K562 (cell line): ENCODE measurements at places on chromosomes 5 and 9. TPM values are rescaled to one million over a fixed set of nuclear protein-coding genes. Genes with fewer than 3 reads are reported as not detected.
A peak's percentile ranks its signal among the peaks of the same experiment; 100 is the strongest.

The PGM5 gene
- total RNA-seq, result 0.24 and 0.45 TPM in 2 replicates

The ANKRD20A1 gene
- total RNA-seq, result 1.2 and 1.8 TPM in 2 replicates

The SLC45A2 gene
- 0.13 and 0.16 TPM in 2 replicates for total RNA-seq

DNA sequence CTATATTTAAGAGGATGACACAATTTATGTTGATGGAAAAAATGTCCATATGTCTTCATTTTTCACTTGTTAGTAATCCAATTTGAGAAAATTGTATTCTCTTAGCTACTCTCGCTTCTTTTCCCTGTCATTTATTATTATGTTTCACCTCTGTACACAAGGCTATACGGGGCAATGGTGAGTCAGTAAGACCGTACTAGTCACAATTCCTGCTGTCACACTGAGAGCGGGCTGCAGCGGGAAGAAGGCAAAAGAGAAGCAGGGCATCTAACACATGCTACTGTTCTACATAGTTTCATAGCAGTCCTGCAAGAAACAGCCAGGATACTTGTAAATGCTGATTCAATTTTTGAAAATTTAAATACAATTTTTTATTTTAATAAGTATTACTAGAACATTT lies 23.3 kb upstream of the PRDM9 start:
- DNase-seq, result no peak
- H3K4me1 ChIP-seq, result no peaks in the 10 kb centered on the region
- no peak overlapping the region for H3K4me3 ChIP-seq
- no peaks in the 10 kb centered on the region for H3K27me3 ChIP-seq

DNA sequence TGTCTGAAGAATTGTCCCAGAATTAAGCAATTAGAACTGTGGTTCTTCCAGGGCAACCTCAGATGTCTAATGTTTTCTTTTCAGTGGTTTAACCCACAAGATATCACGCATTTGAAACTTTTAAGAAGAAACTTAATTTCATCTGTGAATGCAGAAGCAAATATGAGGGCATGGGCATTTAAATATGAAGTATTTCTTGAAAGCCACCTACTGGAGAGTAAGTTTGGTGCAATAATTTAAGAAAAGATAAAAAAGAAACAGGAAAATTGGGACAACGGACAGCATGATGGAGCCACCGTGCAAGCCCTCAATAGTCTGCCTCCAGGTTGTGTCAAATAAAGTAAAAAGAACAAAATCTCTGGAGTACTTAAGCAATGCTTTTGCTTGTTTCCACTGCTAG lies 1.2 kb upstream of the CAPSL start:
- H3K27me3 ChIP-seq, result no peaks in the 10 kb centered on the region
- no peak overlapping the region for H3K27ac ChIP-seq
- no peak overlapping the region for H3K4me3 ChIP-seq
- H3K36me3 ChIP-seq, result no peaks in the 10 kb centered on the region
- no peaks in the 10 kb centered on the region for H3K4me1 ChIP-seq

GRCh38 chr5:14571901-14572300 lies 9.7 kb upstream of the OTULINL start:
- no peaks in the 10 kb centered on the region for H3K36me3 ChIP-seq
- no peaks in the 10 kb centered on the region for H3K4me1 ChIP-seq
- no peak overlapping the region for H3K4me3 ChIP-seq
- H3K27me3 ChIP-seq, result peaks cover 2% of the 10 kb centered on the region; the same call in 1 of the 2 replicates
- H3K27ac ChIP-seq, result no peak overlapping the region
- DNase-seq, result no peak

DNA sequence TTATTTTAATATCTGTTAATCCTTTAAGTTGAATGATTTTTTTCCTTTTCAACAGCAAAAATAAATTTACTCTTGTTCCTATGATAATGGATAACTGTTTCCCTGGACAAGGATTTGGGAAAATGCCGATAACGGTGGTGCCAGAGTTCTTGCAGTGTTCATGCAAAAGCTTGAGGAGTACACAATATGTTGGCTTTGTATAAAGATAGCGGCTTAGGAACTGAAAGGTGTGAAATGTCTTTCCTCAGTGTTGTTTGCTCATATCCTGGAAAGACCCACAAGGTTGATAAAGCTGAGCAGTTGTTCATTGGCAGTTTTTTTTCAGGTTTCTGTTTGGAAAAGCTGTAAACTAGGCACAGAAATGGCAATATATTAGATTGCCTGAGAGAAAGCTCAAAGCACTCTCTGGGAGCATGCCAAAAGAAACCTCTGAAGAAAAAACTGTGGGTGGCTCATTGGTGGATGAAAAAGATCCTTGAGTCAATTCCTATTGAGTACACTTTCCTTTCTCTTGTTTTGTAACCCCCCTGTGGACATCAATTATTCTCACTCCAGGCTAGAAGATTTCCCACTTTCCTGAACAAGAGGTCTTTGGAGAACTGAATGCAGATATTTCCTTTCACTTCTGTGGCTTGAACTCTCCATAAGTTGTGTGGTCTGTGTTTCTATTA lies 117.2 kb upstream of the RGMB start:
- no peaks in the 10 kb centered on the region for H3K27me3 ChIP-seq
- no peak overlapping the region for H3K27ac ChIP-seq
- no peak overlapping the region for H3K4me3 ChIP-seq
- no peak for DNase-seq

- peaks cover 69% of the 10 kb centered on the region for H3K27me3 ChIP-seq
- H3K27ac ChIP-seq, result no peak overlapping the region
- DNase-seq, result no peak
- peaks cover 16% of the 10 kb centered on the region for H3K4me1 ChIP-seq
These were observed 131.9 kb downstream of the MRPL36 start for GRCh38 chr5:1667648-1668140.

- DNase-seq, result no peak
- H3K4me1 ChIP-seq, result peaks cover 46% of the 10 kb centered on the region; the same call in 2 of the 3 replicates
- peaks cover 15% of the 10 kb centered on the region for H3K36me3 ChIP-seq
These were observed 1.2 kb downstream of the RAPGEF6 start for GRCh38 chr5:131633830-131634229.

DNA sequence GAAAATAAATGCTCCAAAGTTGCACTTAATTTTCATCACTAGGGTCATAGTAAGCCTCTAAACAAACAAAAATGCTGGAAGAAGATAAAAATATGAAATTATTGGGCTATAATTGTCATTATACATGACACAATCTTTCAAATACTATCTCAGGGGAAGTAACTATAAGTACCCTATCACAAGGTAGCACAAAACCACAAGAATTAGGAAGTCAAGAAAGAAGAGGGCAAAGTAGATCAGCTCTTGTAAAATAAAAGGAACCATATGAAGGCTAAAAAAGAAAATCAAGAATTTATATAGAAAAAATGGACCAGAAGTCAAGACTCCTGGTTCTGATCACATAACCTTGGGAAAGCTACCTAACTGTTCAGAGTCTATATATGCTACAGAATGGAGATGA lies 48.1 kb downstream of the DIAPH1 start:
- no peak overlapping the region for H3K27ac ChIP-seq
- H3K4me3 ChIP-seq, result no peak overlapping the region
- peaks cover 94% of the 10 kb centered on the region for H3K36me3 ChIP-seq
- no peaks in the 10 kb centered on the region for H3K27me3 ChIP-seq
- DNase-seq, result no peak
- H3K4me1 ChIP-seq, result no peaks in the 10 kb centered on the region

DNA sequence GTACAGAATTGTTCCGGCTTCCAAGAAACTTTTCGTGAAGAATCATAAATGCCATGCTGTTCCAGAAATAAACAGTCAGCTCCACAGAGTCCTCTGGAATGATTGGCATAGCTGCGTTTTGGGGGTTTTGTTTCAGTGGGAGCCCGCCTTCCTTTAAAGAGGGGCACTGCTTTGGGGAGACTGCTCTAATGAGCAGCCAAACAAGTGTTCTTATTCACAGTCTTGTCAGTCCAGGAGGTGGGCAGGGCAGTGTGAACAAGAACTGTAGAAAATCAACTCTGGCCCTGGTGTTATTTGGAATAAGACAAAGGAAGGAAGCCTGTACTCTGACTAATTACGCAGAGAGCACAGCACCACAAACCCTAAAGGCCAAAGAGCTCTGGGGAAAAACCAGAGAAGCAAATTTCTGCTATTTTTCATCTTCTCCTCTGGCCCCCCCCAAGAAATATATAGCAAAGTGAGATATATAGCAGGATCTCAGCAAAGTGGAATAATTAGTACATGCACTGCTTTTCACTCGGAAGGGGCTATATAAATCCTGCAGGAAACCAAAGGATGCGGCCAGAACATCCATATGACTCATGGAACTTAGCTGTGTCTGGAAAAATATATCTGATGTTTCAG lies 92.9 kb downstream of the GLDC start:
- H3K36me3 ChIP-seq, result no peaks in the 10 kb centered on the region
- no peaks in the 10 kb centered on the region for H3K4me1 ChIP-seq
- no peak overlapping the region for H3K4me3 ChIP-seq
- no peak overlapping the region for H3K27ac ChIP-seq
- no peak for DNase-seq
- peaks cover 13% of the 10 kb centered on the region for H3K27me3 ChIP-seq

GRCh38 chr9:131671133-131671520 lies 68.7 kb downstream of the RAPGEF1 start:
- H3K27me3 ChIP-seq, result no peaks in the 10 kb centered on the region
- H3K27ac ChIP-seq, result no peak overlapping the region
- H3K4me1 ChIP-seq, result peaks cover 13% of the 10 kb centered on the region; the same call in 2 of the 3 replicates
- no peak overlapping the region for H3K4me3 ChIP-seq
- no peaks in the 10 kb centered on the region for H3K36me3 ChIP-seq

DNA sequence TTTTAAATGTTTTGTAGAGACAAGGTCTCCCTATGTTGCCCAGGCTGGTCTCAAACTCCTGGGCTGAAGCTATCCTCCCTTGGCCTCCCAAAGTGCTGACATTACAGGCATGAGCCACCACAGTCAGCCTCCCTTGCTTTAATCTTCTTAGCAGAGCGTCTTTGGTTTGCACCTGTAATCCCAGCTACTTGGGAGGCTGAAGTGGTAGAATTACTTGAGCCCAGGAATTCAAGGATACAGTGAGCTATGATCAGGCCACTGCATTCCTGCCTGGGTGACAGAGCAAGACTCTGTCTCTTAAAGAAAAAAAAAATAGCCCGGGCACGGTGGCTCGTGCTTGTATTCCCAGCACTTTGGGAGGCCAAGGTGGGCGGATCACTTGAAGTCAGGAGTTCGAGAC lies 27.8 kb downstream of the UBE2D2 start:
- no peak for DNase-seq
- no peaks in the 10 kb centered on the region for H3K27me3 ChIP-seq
- peak overlapping the region; percentile 3; the same call in 1 of the 3 replicates for H3K27ac ChIP-seq
- no peak overlapping the region for H3K4me3 ChIP-seq
- H3K36me3 ChIP-seq, result peaks cover 34% of the 10 kb centered on the region; the same call in 2 of the 3 replicates

GRCh38 chr9:127223266-127223665 lies 41.3 kb upstream of the GARNL3 start:
- DNase-seq, result no peak
- H3K27me3 ChIP-seq, result peaks cover 14% of the 10 kb centered on the region; the same call in 2 of the 3 replicates
- H3K27ac ChIP-seq, result no peak overlapping the region

GRCh38 chr5:68395302-68395701 lies 179.7 kb downstream of the PIK3R1 start:
- H3K4me3 ChIP-seq, result no peak overlapping the region
- no peaks in the 10 kb centered on the region for H3K36me3 ChIP-seq
- no peaks in the 10 kb centered on the region for H3K4me1 ChIP-seq
- no peak overlapping the region for H3K27ac ChIP-seq
- no peaks in the 10 kb centered on the region for H3K27me3 ChIP-seq

GRCh38 chr5:35443803-35444595 lies 173.7 kb upstream of the SPEF2 start:
- H3K36me3 ChIP-seq, result no peaks in the 10 kb centered on the region
- no peaks in the 10 kb centered on the region for H3K4me1 ChIP-seq
- DNase-seq, result no peak
